PC-9 (cell line): ENCODE measurements at places on chromosomes 5 and 9.

GRCh38 chr9:112526973-112527372 is 40.3 kb downstream of the KIAA1958 start:
- no peak overlapping the region for H3K27ac ChIP-seq

DNA sequence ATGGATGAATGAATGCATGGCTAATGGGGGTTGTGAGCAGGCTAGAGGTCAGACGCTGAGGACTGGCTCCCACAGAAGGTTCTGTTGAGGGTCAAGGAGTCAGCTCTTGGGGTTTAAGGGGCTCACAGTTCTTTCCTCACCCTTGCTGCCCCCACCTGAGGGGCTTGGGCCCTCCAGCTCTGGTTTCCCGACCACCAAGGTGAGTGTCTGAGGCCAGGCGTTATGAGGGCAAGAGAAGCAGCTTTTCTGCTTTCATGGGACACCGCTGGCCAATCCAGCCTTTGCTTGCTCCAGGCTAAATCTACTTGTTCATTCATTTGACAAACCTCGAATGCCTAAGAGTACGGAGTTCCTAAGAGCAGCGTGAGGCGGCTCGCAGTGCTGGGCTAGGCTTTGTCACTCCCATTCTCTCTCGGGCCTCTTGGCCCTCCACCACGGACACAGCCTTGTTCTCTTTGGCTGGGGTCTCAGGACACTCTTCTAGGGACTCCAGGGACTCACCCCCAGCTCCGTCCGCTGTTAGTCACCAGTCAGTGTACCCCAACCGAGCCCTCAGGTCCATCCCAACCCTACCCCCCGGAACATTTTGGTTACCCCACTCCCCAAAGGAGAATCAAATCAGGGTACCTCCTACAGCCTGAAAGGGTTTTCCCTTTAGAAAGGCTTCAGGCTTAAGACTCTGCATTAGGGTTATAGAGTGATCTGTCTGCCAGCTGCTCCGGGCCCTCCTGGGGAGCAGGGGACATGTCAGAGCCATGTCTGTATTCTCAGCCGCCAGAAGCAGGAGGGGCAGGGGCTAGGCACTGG is 210.1 kb upstream of the MVB12B start:
- no peaks in the 10 kb centered on the region for H3K36me3 ChIP-seq
- peaks cover 94% of the 10 kb centered on the region for H3K27me3 ChIP-seq
- H3K4me1 ChIP-seq: no peaks in the 10 kb centered on the region
- no peak overlapping the region for H3K4me3 ChIP-seq
- DNase-seq: no peak

- no peak overlapping the region for H3K4me3 ChIP-seq
- no peaks in the 10 kb centered on the region for H3K4me1 ChIP-seq
- no peak overlapping the region for H3K27ac ChIP-seq
- H3K36me3 ChIP-seq: no peaks in the 10 kb centered on the region
- DNase-seq: no peak
- H3K27me3 ChIP-seq: peaks cover 89% of the 10 kb centered on the region
These were observed 228.1 kb upstream of the PANK3 start for GRCh38 chr5:168807287-168807686.

- 0 out of 2 replicates have a peak, but pooled peaks cover 6% of the 10 kb centered on the region for H3K4me1 ChIP-seq
- no peak overlapping the region for H3K27ac ChIP-seq
- no peaks in the 10 kb centered on the region for H3K27me3 ChIP-seq
- no peak for DNase-seq
These were observed 207.6 kb downstream of the CETN3 start for GRCh38 chr5:90201923-90202322.

- no peak overlapping the region for H3K4me3 ChIP-seq
- H3K27me3 ChIP-seq: no peaks in the 10 kb centered on the region
- H3K36me3 ChIP-seq: peaks cover 4% of the 10 kb centered on the region; the same call in 1 of the 2 replicates
- H3K4me1 ChIP-seq: peaks cover 15% of the 10 kb centered on the region
- DNase-seq: no peak
- no peak overlapping the region for H3K27ac ChIP-seq
These were observed 280.4 kb downstream of the TLE1 start for GRCh38 chr9:81408951-81409350.

GRCh38 chr9:72254901-72255545 is 105.8 kb downstream of the GDA start:
- DNase-seq: no peak
- H3K36me3 ChIP-seq: 0 out of 2 replicates have a peak, but pooled peaks cover 6% of the 10 kb centered on the region
- H3K27me3 ChIP-seq: no peaks in the 10 kb centered on the region
- no peak overlapping the region for H3K4me3 ChIP-seq
- H3K27ac ChIP-seq: no peak overlapping the region

- DNase-seq: no peak
- H3K4me3 ChIP-seq: no peak overlapping the region
- H3K4me1 ChIP-seq: no peaks in the 10 kb centered on the region
- H3K36me3 ChIP-seq: no peaks in the 10 kb centered on the region
- H3K27me3 ChIP-seq: peaks cover 39% of the 10 kb centered on the region
- H3K27ac ChIP-seq: no peak overlapping the region
These were observed 105.2 kb upstream of the SLC28A3 start for GRCh38 chr9:84445737-84446136.

- no peak for DNase-seq
- H3K36me3 ChIP-seq: no peaks in the 10 kb centered on the region
- H3K27me3 ChIP-seq: no peaks in the 10 kb centered on the region
- H3K4me1 ChIP-seq: peaks cover 60% of the 10 kb centered on the region
These were observed 396.9 kb downstream of the ENC1 start for GRCh38 chr5:74243634-74244033.

DNA sequence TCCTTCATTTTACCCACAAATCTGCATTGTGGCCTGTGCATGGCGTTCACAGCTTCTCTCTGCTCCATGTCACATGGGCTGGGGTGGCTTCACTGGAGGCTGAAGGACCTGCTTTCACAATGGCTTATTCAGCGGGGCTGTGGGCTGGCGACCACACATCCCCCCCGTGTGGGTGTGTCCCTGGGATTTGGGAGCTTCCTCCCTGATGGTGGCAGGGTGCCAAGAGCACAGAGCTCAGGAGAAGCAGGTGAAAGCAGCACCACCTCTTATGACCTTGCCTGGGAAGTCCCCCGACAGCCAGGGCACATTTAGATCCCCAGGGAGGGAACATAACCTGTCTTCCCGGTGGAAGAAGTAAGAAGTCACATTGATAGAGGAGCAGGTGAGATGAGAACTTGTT is 5.0 kb upstream of the MED10 start:
- H3K4me3 ChIP-seq: no peak overlapping the region
- H3K27ac ChIP-seq: no peak overlapping the region
- DNase-seq: no peak
- no peaks in the 10 kb centered on the region for H3K36me3 ChIP-seq

DNA sequence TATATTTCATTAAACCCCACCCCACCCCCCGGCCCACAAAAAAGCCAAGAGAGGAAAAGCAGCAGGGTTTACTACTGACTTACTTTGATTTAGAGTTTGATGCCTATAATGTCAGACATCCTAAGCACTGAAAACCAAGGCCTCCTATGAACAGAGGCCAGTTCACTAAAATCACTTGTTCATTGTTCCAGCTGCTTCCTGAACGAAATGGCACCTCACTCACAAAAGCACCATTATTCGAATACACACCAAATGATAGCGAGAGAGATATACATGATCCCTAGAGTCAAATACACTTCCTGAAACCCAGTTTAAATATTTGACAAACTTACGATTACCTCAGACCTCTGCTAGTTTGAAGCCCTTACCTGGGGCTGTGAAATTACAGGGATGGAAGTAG is 66.6 kb downstream of the LPAR1 start:
- H3K4me1 ChIP-seq: peaks cover 20% of the 10 kb centered on the region
- no peak for DNase-seq
- H3K27me3 ChIP-seq: no peaks in the 10 kb centered on the region
- H3K4me3 ChIP-seq: no peak overlapping the region

DNA sequence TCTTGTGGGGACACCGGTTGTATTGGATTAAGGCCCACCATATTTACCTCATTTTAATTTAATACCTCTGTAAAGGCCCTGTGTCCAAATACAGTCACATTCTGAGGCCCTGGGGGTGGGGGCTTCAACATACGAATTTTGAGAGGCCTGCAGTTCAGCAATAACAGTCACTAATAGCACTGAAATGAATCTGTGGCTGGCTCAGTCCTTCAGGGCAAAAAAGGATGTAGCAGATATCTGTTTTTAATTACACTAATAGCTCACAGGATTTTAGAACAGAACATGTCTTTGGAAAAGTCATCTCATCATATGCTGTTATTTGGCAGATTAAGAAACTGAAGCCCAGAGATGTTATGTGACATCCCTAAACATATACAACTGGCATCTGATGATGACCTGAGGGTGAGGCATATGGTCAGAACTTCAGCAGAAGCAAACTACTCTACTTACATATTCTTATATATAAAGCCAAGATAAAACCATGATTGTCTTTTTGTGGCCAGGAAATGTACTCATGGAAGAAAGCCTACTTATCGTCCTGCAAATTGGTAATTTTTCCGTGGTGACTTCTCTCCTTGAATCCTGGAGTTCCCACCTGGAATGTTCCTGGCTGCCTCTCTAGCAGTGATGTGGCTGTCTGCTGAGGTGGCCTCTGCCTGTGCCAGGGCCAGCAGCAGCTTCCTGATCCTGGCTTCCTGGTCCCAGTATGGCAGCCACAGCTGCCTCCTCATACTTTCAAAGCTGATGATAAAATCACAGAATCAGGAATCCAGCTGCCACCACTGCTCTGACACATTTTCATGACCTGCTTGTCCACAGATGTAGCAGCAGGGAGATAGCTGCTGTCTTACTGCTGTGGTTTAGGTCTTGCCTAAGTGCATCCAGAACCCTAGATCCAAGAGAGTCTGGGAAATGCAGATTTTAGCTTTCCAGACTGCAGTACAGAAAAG is 72.1 kb upstream of the ANKRD55 start:
- no peak for DNase-seq
- H3K27me3 ChIP-seq: no peaks in the 10 kb centered on the region
- peaks cover 6% of the 10 kb centered on the region; the same call in 1 of the 2 replicates for H3K4me1 ChIP-seq
- no peaks in the 10 kb centered on the region for H3K36me3 ChIP-seq
- no peak overlapping the region for H3K27ac ChIP-seq
- H3K4me3 ChIP-seq: no peak overlapping the region

GRCh38 chr9:33144551-33144950 is 22.6 kb downstream of the B4GALT1 start:
- no peaks in the 10 kb centered on the region for H3K36me3 ChIP-seq
- H3K4me3 ChIP-seq: no peak overlapping the region
- no peaks in the 10 kb centered on the region for H3K27me3 ChIP-seq
- no peak for DNase-seq

- H3K27ac ChIP-seq: no peak overlapping the region
- H3K4me1 ChIP-seq: no peaks in the 10 kb centered on the region
- no peak for DNase-seq
- no peak overlapping the region for H3K4me3 ChIP-seq
- peaks cover 79% of the 10 kb centered on the region for H3K27me3 ChIP-seq
- H3K36me3 ChIP-seq: no peaks in the 10 kb centered on the region
These were observed 307.3 kb upstream of the IRX1 start for GRCh38 chr5:3288325-3288724.

DNA sequence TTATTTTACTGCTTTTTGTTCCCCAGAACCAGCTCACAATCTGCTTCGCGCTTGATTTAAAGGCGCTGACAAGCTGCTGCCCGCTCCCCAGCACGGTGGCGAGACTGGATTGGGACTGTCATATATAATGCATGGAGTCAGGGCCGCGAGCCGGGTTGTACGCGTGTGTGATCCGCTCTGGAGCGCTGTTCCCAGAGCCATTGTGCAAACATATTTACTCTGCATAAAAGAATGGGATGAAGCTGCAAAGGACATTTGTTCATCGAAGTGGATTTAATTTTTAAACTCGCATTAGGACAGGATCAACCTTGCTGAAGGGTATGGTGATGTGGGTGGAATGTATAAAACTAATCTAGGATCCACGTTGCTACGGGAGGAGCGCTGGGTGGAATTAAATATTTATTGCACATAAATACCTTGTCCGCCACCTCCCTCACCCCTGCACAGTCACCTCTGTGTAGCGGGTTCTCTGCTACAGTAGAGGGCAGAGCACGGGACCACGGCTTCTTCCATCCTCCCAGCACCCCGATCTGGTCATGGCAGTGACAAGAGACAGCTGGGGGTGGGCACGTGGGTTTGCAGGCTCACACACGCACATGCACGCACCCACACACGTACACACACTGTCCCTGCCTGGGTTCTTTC is 18.1 kb upstream of the FCN1 start:
- no peak overlapping the region for H3K4me3 ChIP-seq
- no peaks in the 10 kb centered on the region for H3K36me3 ChIP-seq
- no peak overlapping the region for H3K27ac ChIP-seq
- H3K4me1 ChIP-seq: no peaks in the 10 kb centered on the region

DNA sequence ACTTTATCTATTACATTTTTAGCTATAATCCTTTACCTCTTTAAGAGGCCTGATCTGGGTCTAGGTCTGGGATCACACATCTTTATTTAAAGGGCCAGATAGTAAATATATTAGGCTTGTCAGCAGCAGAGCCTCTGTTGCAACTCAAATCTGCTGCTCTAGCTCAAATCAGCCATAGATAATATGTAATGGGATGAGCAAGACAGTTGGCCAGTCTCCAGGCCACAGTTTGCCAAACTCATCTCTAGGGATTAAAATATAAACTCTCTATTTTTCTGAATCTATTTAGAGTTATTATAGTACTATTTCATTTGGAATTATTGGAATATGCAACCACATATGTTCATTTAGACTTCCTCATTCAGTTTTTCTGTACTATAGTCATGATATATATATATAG is 115.9 kb upstream of the MINAR2 start:
- no peak overlapping the region for H3K27ac ChIP-seq
- H3K4me3 ChIP-seq: no peak overlapping the region

DNA sequence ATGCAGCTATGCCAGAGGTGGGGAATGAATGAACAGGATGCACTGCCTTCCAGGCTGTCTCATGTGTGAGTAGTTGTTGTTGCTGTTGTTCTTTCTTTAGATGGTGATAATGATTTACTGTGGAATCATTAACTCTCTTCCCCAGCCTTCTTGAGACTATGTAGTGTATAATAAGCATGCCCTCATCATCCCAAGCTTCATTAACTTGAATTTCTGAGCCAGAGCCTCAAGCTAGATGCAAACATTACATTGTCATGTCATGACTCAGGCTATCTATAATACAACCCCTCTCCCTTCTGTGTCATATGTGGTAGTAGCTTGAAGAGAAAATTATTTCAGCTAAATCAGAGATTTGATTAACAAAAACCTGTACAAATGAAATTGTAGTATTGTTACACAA is 10.0 kb upstream of the ADAMTSL1 start:
- peaks cover 15% of the 10 kb centered on the region for H3K4me1 ChIP-seq
- H3K36me3 ChIP-seq: no peaks in the 10 kb centered on the region
- H3K27me3 ChIP-seq: no peaks in the 10 kb centered on the region
- no peak overlapping the region for H3K27ac ChIP-seq
- no peak overlapping the region for H3K4me3 ChIP-seq

GRCh38 chr5:78496373-78496772 is 136.0 kb downstream of the SCAMP1 start:
- no peaks in the 10 kb centered on the region for H3K36me3 ChIP-seq
- DNase-seq: peak; percentile 80
- peak overlapping the region; percentile 56 for H3K27ac ChIP-seq
- H3K4me1 ChIP-seq: peaks cover 42% of the 10 kb centered on the region
